ENCODE measurements at places on chromosomes 1 and 21.
A peak's percentile ranks its signal among the peaks of the same experiment; 100 is the strongest.

- DNase-seq: no peak
Observed at GRCh38 chr21:35810431-35810970, 249.8 kb downstream of the SETD4 start.

GRCh38 chr21:46556802-46557201 is 48.1 kb downstream of the S100B start:
- no peak for DNase-seq

- no peak for DNase-seq
Observed at GRCh38 chr21:28871388-28872010, 121.2 kb downstream of the LTN1 start.

- DNase-seq: no peak
Observed at GRCh38 chr1:89556726-89557444, 32.3 kb downstream of the LRRC8B start.

DNA sequence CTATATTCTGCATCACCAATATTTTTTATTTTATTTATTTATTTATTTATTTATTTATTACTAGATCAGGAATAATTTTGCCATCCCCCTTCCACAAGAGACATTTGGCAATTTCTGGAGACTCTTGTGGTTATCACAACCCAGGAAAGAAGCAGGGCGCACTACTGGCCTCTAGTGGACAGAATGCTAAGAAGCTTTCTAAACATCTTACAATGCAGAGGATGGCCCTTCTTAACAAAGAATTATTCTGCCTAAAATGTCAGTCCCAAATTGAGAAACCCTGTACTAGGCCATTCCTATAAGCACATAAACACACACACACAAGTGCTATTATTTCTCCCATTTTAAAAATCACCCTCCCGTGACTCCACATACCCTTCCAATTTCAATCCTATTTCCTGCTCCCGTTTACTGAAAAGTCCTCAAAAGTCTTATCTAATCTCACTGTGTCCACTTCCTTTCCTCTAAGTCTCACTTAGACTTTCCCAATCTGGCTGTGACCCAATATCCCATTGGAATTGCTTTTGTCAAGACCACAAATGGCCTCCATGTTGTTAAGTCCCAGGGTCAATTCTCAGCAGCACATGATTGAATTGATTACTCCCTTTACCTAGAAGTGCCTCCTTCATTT is 43.7 kb upstream of the RNF11 start:
- DNase-seq: peak; percentile 28

- no peak for DNase-seq
Observed at GRCh38 chr1:68204977-68205630, 27.2 kb downstream of the WLS start.

DNA sequence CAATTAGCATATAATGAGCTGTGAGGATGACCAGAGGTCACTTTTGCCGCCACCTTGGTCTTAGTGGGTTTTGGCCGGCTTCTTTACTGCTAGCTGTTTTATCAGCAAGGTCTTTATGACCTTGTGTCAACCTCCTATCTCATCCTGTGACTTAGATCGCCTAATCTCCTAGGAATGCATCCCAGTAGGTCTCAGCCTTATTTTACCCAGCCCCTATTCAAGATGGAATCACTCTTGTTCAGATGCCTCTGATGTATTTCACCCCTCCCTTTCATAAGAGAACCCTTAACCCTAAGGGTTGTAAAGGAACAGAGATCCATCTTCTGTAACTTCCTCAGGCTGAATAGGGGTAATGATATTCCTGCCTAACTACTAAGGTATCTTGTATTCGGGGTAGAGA is 58.9 kb upstream of the PALMD start:
- no peak for DNase-seq

- no peak for DNase-seq
Observed at GRCh38 chr1:94144836-94145235, 23.9 kb upstream of the ABCA4 start.

- DNase-seq: no peak
Observed at GRCh38 chr1:209561532-209561931, 22.0 kb upstream of the CAMK1G start.

- no peak for DNase-seq
Observed at GRCh38 chr1:237717106-237717505, 173.6 kb downstream of the ZP4 start.

- no peak for DNase-seq
Observed at GRCh38 chr1:150791585-150791984, 16.5 kb downstream of the CTSK start.

DNA sequence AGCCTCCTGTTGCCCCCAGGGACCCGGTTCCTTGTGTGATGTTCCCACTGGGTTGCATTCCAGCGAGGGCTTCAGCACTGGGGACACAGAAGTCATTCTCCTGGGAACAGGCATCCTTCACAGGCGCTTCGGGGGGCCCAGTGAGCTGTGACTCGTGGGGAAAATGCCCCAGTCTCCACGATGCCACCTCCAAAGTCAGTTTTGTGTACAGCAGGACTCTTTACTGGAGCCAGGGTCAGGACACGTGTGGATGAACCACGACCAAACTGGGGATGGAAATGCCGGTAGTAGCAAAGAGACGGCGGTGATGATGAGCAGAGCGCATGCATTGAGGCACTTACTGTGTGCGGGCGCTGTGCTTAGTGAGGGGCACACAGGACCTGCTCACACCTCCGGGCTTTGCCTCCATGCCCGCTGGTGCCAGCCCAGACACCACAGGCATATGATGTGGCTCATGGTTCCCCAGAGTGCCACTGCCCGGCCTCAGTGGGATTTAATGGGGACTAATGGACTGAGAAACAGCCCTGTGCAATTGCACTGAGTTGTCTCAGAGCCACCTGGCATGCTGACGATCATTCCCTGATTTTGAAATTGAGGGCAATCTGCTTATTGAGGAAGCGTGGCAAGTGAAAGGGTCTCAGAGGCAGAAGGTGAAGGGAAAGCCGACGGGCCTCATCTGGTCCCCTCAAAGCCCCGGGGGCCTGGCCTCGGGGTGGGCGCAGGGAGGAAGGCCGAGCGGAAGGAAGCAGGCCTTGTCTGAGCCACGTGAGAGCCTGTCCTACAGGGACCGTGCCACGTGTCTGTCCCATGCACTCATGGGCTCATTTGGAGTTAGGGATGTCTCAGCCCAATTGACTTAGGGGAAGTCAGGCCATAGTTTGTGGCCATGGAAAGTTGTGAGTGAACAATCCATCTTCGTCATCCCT is 91.4 kb downstream of the PDE9A start:
- DNase-seq: no peak

DNA sequence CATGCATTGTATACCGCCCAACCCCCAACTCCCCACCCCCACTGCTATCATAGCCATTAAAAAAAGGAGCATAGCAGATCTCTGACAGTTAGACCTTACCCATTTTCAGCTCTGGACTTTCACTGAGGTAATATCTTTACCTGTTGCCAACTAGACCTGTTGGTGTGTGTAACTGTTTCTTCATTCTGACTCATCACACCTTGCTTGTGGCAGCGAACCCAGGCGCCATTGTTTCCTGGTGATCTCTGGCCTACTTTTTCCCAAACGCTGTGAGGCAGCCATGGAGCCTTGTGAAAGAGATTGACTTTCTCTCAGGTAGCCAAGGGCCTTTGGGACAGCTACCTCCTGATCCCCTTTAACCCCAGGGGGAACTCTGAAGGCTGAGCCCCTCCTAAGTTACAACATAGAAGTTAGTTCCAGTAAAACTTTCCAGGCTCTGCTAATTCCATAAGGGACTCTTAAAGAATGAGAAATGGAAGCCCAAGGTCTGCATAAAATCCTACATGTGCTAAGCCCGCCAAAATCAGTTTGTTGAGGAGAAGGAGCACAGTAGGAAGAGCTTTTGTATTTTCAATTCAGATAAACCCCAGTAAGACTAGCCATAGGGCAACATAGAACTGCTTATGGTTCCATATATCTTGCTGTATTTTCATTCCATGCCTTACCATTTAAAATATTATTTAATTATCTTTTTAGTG is 196.1 kb upstream of the CAMK1G start:
- DNase-seq: no peak

- DNase-seq: peak; percentile 27
Observed at GRCh38 chr1:196660852-196661251, 9.0 kb downstream of the CFH start.

GRCh38 chr21:24869862-24870261 is 737.4 kb downstream of the MRPL39 start:
- DNase-seq: no peak

- DNase-seq: no peak
Observed at GRCh38 chr1:58620259-58620658, 43.2 kb upstream of the TACSTD2 start.

- no peak for DNase-seq
Observed at GRCh38 chr1:62280150-62280549, 39.1 kb downstream of the KANK4 start.

DNA sequence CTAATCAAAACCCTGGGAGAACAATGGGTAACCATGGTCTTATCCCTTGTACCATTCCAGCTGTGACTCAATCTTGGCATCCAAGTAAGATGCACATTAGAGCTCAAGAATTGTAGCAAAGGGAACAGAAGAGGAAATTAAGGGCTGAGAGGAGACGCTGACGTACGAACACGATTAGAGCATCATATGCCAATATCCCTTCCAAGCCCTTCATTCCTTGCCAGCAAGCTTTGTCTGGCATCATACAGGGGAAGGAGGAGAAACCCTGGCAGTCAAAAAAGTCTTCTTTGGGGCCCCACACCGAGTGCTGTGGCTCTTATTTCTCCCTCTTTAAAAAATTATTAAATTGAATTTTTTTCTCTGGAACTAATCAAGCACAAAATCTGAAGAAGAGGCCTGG is 120.9 kb downstream of the ASTN1 start:
- DNase-seq: no peak

DNA sequence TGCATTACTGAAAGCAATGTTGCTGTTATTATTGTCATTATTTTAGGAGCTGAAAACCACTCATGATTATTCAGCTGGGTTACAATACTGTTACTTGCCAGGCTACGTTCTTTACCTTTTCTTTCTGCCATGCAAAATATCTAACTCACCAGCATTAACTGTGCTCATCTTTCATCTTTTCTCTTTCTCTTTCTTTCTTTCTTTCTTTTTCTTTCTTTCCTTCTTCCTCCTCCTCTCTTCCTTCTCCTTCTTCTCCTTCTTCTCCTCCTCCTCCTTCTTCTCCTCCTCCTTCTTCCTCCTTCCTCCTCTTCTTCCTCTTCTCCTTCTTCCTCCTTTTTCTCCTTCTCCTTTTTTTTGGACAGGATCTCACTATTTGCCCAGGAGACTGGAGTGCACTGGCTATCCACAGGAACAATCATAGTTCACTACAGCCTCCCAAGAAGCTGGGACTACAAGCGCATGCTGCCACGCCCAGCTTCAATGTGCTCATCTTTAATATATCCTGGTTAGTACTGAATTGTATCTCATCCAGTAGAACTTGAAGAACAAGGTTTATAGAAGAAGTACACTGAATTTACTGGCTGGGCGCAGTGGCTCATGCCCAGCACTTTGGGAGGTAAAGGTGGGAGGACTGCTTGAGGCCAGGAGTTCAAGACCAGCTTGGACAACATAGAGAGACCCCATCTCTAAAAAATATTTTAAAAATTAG is 6.9 kb upstream of the ZMYM4 start:
- no peak for DNase-seq

- no peak for DNase-seq
Observed at GRCh38 chr1:6148497-6149241, 31.5 kb downstream of the CHD5 start.

DNA sequence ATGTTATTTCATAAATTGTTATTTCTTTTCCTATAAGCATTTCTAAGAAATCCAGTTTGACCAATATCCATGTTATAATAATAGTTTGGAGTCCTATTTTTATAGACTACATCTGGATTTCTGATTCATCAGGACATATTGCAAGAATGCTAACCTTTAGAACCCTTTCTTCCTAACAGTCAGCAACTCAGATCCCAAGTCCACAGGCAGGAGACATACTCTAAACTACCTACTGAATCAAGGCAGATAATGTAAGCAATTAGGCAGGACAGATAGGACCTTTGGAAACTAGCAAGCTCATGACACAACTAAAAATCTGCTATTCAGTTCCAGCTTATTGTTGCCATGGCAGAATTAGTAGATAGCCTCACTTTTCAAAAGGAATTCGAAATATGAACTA is 104.1 kb downstream of the DENND1B start:
- no peak for DNase-seq

- no peak for DNase-seq
Observed at GRCh38 chr1:212621043-212621948, 12.7 kb downstream of the ATF3 start.

- DNase-seq: no peak
Observed at GRCh38 chr1:94111879-94112278, 9.1 kb downstream of the ABCA4 start.

GRCh38 chr1:38915352-38915948 is 26.2 kb downstream of the RHBDL2 start:
- DNase-seq: no peak

GRCh38 chr1:112446411-112446810 is 50.4 kb downstream of the CTTNBP2NL start:
- no peak for DNase-seq

DNA sequence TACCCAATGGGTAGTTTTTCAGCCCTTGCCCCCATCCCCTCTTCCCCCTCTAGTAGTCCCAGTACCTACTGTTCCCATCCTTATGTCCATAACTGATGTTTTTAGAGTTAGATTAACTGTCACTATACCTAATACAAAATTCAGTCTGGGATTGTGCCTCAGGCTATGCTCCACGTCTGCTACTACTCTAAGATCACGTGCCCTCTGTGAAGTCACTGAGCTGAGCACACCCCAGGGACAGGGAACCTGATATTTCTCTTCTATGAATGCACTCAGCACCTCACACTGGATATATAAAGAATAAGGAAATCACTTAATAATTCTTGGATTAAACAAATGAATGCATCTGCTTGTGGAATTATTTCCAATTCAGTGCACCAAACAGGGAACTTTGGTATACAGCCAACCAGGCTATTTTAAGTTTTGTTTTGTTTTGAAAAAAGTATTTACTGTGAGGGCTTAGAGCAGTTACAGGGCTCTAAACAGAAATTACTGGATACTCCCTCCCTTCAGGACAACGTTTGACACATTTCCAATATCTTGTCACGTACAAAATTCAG is 307.9 kb downstream of the SMYD3 start:
- DNase-seq: no peak

- no peak for DNase-seq
Observed at GRCh38 chr1:53576866-53577760, 117.9 kb downstream of the DMRTB1 start.

DNA sequence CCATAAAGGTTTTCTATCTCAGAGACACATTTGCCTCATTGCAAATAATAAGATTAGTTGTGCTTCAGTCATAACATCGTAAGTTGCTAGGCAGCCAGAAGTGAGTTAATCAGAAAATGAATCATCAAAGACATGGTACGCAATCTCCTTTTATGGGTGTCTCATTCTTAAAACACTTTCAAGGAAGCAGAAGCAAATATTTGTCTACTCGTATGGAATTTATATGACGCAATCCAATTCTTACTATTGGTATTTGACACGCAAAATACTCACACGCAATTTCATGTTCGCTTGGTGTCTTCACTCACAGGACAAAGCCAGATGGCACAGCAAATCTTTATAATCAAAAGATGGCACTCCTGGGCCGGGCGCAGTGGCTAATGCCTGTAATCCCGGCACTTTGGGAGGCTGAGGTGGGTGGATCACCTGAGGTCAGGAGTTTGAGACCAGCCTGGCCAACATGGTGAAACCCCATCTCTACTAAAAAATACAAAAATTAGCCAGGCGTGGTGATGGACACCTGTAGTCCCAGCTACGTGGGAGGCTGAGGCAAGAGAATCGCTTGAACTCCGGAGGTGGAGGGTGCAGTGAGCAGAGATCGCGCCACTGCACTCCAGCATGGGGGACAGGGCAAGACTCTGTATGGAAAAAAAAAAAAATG is 56.4 kb downstream of the HLCS start:
- no peak for DNase-seq

GRCh38 chr21:25898671-25899070 is 163.9 kb downstream of the GABPA start:
- DNase-seq: no peak
